Activated CD4-positive, alpha-beta T cell treated with anti-CD3 and anti-CD28 coated beads for 24 hours (primary cell): ENCODE measurements at places on chromosomes 16 and 17.

DNA sequence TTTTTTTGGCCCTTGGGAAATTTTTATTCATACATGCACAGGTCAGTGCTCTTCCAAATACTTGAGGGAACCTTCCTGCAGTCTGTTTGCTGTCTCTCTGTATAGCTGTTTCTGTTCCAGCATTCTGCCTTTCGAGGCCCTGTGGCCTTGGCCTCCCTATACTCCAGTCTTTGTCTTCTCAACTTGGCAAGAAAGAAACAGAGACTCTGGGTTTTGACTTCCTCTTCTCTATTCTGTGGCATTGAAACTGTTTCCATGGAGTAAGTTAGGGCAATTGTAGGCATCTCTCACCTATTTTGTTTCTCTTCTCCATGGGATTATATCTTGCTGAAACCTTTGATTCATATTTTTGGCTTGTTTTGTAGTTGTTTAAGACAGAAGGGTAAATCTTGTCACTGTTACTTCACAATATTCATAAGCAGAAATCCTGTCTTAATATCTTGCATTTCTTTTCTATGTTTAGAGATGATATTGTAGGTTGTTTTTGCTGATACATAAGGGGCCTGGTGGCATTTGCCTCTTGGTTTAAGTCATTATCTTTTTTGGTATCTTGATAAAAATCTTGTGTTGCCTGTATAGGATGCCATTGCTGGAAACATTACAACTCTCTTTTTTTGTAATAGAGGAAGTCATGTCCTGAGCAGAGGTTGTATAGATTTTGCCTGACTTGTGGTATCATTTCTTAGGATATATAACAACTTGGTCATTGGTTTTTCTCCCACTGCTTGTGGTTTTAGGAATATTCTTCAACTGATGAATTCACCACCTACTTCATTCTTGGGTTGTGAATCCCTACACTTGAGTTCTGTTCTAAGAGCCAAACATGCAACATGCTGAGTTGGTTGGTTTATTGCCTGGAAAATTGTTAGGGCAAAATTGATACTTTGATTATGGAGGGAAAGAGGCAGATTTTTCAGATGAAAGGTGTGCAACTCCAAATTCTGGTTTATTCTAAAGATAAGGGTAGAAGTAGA lies 168.6 kb downstream of the FTO start:
- no peak for DNase-seq

DNA sequence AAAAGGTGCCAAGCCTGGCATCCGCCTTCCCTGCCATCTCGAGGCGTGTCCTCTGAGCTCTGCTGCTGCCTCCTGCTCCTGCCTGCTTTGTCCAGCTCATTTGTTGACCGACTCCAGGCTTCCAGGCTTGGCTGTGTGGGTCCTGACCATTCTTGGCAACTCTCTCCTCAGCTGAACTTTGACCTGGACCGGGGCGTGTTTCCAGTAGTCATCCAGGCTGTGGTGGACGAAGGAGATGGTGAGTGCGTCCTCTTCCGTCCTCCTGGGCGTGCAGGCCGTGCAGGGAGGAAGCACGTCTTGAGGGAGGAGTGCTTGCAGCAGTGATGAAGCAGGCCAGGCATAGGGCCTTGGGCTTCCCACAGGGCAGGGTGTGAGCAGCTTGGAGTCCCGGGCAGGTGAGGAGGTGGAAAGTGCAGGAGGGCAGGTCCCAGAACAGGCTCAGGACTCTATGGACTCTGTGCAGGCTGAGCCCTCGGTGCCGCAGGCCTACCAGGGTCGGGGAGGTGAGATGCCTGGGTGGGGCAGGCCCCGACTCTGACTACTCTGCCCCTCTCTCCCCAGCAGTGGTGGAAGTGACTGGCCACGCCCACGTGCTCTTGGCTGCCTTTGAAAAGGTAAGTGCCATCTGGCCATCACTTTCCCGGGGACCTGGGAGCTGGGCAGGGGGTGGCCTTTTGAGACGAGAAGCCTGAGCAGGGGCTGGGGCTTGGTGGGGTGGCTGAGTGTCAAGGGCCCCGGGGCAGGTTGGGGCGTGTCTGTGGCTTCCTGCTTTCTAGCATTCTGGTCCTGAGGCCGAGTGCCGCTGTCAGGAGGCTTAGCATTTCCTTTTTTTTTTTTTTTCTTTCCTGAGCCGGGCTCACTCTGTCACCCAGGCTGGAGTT lies 28.6 kb upstream of the NUDT16L1 start:
- DNase-seq, result peak; percentile 27

GRCh38 chr17:6567528-6568183 lies 11.3 kb upstream of the PITPNM3 start:
- no peak for DNase-seq

DNA sequence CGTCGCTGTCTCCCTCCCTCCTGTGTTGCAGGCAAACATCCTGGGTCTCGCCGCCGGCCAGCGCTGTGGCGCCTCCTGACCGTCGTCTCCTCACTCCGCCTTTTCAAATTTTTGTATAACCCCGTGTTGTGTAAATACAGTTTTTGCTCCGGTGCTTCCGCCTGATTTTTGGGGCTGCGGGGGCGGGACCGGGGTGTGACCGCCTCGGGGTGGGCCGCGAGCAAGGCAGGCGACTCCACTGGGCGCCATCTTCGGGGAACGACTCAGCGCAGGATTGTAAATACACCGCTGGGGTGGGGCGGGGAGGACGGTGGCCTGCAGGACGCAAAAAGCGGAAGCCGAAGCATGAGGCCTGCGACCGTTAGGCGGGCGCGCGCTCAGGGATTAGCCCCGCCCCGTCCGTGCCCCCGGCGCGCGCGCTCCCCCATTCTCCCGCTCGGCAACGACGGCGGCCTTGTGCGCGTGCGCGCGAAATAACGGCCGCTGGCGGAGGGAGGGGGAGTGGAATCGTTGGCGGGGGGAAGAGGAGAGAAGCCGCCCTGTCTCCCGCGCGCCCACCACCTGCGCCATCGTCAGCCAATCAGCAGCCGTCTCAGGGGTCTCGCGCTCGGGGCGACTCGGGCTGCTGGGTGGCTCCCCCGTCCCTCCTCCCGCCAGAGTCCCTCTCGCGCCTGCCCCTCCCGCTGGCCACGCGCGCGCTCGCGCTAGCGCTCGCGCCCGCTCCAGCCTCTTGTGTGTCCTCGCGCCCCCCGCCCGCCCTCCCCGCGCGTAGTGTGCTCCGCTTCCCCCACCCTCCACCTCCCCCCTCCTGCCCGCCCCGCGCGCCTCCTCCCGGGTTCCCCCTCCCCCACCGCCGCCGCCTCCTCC lies 864 bp upstream of the MAZ start:
- peak; percentile 95 for DNase-seq
